Kidney epithelial cell (primary cell): ENCODE measurements at places on chromosomes 1 and 21. TPM values are rescaled to one million over a fixed set of nuclear protein-coding genes. Genes with fewer than 3 reads are reported as not detected.

SLC9C2 gene
- not detected in 2 replicates for total RNA-seq

TMEM125 gene
- total RNA-seq = 15.7 and 16.2 TPM in 2 replicates

DSTYK gene
- 13.2 and 13.8 TPM in 2 replicates for total RNA-seq

GRCh38 chr1:21251773-21252471 lies 38.3 kb downstream of the ECE1 start:
- peak; percentile 97 for DNase-seq

NLRP3 gene
- total RNA-seq = 1.5 and 2.4 TPM in 2 replicates

CADM3 gene
- total RNA-seq = 0.04 TPM in 1 of 2 replicates, not detected in the other

GRCh38 chr21:28884481-28884880 lies 108.2 kb downstream of the LTN1 start:
- no peak for DNase-seq

DNA sequence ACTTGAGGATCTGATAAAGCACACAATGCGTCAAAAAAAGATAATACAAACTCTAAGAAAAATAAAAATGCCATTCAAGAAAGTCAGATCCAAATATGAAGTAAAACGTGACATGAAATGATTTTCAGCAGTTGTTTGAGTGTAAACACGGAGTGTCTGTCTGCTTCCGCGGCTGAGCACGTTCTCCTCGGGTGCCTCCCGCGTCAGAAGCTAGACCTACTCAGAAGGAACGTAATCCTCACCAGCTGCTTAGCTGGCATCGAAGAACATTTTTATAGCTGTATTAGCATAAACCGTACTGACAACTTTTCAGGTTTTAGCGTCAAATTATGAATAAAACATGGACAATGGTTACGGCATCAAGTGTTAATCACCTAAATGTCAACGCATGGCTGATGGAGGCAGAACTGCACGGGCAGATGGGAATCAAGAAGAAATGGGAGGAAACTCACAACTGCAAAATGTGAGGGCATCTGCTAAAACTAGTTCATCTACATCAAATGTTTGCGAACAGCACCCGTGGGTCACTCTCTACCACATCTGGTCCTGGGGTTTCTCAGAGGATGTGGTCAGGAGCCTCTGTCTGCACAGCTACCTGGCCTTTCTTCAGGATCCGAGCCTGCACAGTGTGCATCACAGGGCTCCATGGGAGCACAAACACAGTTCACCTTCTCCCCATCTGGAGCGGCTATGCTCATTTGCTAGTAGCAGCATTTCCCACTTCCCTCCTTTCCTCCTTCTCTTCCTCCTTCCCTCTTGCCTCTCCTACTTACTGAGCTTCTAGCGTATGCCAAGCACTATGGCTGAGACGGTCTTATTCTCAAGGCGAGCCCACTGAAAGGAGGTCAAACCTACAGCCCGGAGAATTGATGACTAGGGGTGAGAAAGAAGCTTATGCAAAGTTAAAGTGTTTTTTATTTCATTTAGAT lies 40.0 kb downstream of the RCAN1 start:
- DNase-seq = no peak

- no peak for DNase-seq
These were observed 18.6 kb downstream of the TAL1 start for GRCh38 chr1:47213230-47213963.

IL23R gene
- not detected in 2 replicates for total RNA-seq
